GM23338 (cell line): ENCODE measurements at places on chromosomes 4 and X. TPM values are rescaled to one million over a fixed set of nuclear protein-coding genes. Genes with fewer than 3 reads are reported as not detected.

DNA sequence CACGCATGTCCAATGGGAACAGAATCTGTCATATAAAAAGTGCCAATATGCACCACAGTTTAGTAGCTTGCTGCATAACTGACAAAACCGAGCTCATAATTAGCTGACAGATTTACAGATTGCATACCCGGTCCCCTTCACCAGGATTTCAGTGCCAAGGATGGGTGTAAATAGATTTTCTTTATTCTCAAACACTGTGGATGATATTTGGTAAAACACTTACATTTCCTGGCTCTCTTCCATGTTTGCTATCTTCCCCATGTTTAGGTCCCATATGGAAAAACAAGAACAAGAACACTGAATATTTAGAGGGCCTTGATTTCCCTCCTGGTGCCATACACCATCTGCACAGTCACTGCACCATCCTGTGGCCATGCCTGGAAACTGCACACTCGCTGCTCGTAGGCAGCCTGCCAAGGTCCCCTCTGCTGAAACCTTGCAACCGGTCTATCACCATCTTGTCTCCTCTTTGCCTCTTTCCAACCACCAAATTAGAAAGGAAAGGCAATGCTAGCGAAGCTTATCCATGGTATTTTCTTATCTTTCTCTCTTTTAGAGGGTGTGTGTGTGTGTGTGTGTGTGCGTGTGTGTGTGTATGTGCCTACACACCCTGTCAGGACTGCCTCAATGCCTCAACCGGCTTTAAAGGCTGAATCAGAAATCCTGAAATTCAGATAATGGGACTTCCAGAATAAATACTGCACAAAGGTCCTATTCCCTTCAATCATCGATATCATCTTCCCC lies 124.2 kb upstream of the MBNL3 start:
- H3K27ac ChIP-seq: no peak overlapping the region
- no peak overlapping the region for H3K4me3 ChIP-seq
- no peaks in the 10 kb centered on the region for H3K36me3 ChIP-seq
- no peaks in the 10 kb centered on the region for H3K4me1 ChIP-seq

- H3K27me3 ChIP-seq: no peaks in the 10 kb centered on the region
- DNase-seq: no peak
- no peaks in the 10 kb centered on the region for H3K4me1 ChIP-seq
- H3K27ac ChIP-seq: no peak overlapping the region
- H3K36me3 ChIP-seq: no peaks in the 10 kb centered on the region
- H3K4me3 ChIP-seq: no peak overlapping the region
These were observed 38.6 kb downstream of the RWDD4 start for GRCh38 chr4:183620421-183620820.

GRCh38 chr4:110514889-110515479 lies 39.0 kb downstream of the ENPEP start:
- H3K4me3 ChIP-seq: no peak overlapping the region
- no peaks in the 10 kb centered on the region for H3K27me3 ChIP-seq
- peak; percentile 69 for DNase-seq
- no peaks in the 10 kb centered on the region for H3K4me1 ChIP-seq

DNA sequence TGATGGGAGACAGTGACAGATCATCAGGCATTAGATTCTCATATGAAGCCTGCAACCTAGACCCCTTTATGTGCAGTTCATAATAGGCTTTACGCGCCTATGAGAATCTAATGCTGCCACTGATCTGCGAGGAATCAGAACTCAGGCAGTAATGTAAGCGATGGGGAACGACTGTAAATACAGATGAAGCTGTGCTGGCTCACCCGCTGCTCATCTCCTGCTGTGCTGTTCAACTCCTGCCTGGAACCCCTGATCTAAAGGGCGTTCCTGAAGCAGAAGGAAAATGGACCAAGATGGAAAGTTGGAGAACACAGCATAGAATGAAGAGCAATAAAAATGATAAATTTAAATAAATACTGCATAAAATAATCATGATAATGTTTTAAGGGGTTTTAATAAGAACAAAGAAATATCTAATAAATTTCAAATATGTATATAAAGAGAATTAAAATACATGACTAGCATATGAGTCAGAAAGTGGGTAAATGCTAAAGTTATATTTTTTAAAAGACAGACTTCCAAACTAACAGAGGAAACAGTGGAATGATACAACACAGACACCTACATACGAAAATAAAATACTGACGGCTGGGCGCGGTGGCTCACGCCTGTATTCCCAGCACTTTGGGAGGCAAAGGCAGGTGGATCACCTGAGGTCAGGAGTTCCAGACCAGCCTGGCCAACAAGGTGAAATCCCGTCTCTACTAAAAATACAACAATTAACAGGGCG lies 59.2 kb downstream of the RBM47 start:
- no peaks in the 10 kb centered on the region for H3K27me3 ChIP-seq
- no peak overlapping the region for H3K27ac ChIP-seq
- no peak for DNase-seq
- H3K4me3 ChIP-seq: no peak overlapping the region
- H3K4me1 ChIP-seq: peaks cover 4% of the 10 kb centered on the region; the same call in 1 of the 2 replicates
- H3K36me3 ChIP-seq: peaks cover 15% of the 10 kb centered on the region

DNA sequence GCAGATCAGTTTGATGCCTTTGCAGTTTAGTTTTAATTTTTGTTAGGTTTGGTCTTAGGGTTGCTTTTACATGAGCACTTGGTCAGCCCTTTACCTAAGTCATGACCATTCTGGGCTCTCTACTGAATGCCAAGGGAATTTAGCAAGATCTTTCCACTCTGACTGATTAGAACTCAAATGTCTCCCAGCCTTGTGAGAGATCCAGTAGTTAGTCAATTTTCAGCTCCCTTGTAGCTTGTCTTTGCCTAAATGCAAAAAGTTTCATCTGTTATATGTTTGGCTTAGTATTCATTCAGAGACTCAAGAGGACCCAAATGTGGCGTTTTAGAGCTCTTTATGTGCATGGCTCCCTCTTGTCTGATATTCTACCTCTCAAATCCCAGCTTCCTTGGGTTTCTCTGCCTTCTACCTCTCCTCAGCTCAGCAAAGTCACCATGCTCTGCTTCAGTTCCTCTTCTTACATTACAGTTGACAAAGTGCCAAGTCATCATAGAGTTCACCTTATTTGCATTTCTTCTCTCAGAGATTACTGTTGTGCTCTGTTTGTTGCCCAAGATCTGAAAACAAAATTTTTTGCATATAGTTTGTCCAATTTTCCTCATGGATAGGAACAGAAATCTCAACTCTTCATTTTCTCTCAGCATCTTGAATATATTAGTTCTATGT lies 17.5 kb upstream of the JAKMIP1 start:
- no peak overlapping the region for H3K27ac ChIP-seq
- no peaks in the 10 kb centered on the region for H3K36me3 ChIP-seq
- no peak for DNase-seq
- H3K4me1 ChIP-seq: no peaks in the 10 kb centered on the region

GRCh38 chrX:10054396-10054795 lies 87.2 kb downstream of the CLDN34 start:
- H3K36me3 ChIP-seq: no peaks in the 10 kb centered on the region
- peaks cover 17% of the 10 kb centered on the region for H3K4me1 ChIP-seq

GRCh38 chr4:182257503-182257902 lies 14.3 kb downstream of the TENM3 start:
- H3K4me1 ChIP-seq: peaks cover 53% of the 10 kb centered on the region
- peak overlapping the region; percentile 67 for H3K27ac ChIP-seq
- no peaks in the 10 kb centered on the region for H3K36me3 ChIP-seq
- H3K4me3 ChIP-seq: peak overlapping the region; percentile 17
- no peaks in the 10 kb centered on the region for H3K27me3 ChIP-seq

The SPANXN4 gene
- not detected in 2 replicates for total RNA-seq

- H3K36me3 ChIP-seq: no peaks in the 10 kb centered on the region
- H3K4me3 ChIP-seq: no peak overlapping the region
- no peak for DNase-seq
- H3K27ac ChIP-seq: no peak overlapping the region
These were observed 80.8 kb downstream of the NPFFR2 start for GRCh38 chr4:72112514-72113156.

GRCh38 chr4:100591161-100591876 lies 73.5 kb upstream of the EMCN start:
- no peaks in the 10 kb centered on the region for H3K27me3 ChIP-seq
- H3K4me1 ChIP-seq: peaks cover 7% of the 10 kb centered on the region; the same call in 1 of the 2 replicates
- H3K4me3 ChIP-seq: no peak overlapping the region
- DNase-seq: no peak
- H3K27ac ChIP-seq: no peak overlapping the region

GRCh38 chr4:182231080-182231479 lies 12.1 kb upstream of the TENM3 start:
- no peak overlapping the region for H3K4me3 ChIP-seq
- H3K36me3 ChIP-seq: no peaks in the 10 kb centered on the region
- no peaks in the 10 kb centered on the region for H3K27me3 ChIP-seq
- no peak overlapping the region for H3K27ac ChIP-seq
- DNase-seq: no peak

- H3K36me3 ChIP-seq: no peaks in the 10 kb centered on the region
- no peaks in the 10 kb centered on the region for H3K27me3 ChIP-seq
- H3K4me1 ChIP-seq: peaks cover 12% of the 10 kb centered on the region; the same call in 1 of the 2 replicates
- no peak for DNase-seq
- H3K4me3 ChIP-seq: no peak overlapping the region
- no peak overlapping the region for H3K27ac ChIP-seq
These were observed 129.8 kb upstream of the TRIM2 start for GRCh38 chr4:153074486-153074885.

The SH2D1A gene
- total RNA-seq: not detected in 2 replicates

The CLDN34 gene
- total RNA-seq: 0.19 TPM in 1 of 2 replicates, not detected in the other

- H3K27me3 ChIP-seq: no peaks in the 10 kb centered on the region
- peaks cover 6% of the 10 kb centered on the region; the same call in 1 of the 2 replicates for H3K4me1 ChIP-seq
- DNase-seq: no peak
- no peak overlapping the region for H3K27ac ChIP-seq
These were observed 2064.1 kb upstream of the TENM3 start for GRCh38 chr4:180179146-180179545.

DNA sequence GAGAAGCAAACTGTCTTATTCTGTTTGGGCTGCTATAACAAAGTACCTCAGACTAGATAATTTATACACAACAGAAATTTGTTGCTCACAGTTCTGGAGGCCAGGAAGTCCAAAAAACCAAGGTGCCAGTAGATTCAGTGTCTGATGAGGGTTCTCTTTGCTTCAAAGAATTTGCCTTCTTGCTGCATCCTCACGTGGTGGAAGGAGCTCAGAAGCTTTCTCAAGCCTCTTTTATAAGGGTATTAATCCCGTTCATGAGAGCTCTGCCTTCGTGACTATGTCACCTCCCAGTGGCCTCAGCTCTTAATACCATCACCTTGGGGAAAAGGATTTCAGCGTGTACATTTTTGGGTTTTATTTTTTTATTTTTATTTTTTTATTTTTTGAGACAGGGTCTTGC lies 20.1 kb downstream of the CA5B start:
- no peak for DNase-seq
- no peak overlapping the region for H3K4me3 ChIP-seq
- H3K36me3 ChIP-seq: no peaks in the 10 kb centered on the region
- H3K27me3 ChIP-seq: no peaks in the 10 kb centered on the region
- H3K4me1 ChIP-seq: no peaks in the 10 kb centered on the region; the same call in 1 of the 2 replicates
- H3K27ac ChIP-seq: no peak overlapping the region

- H3K4me3 ChIP-seq: no peak overlapping the region
- no peaks in the 10 kb centered on the region for H3K27me3 ChIP-seq
- peaks cover 4% of the 10 kb centered on the region; the same call in 1 of the 2 replicates for H3K36me3 ChIP-seq
- H3K4me1 ChIP-seq: no peaks in the 10 kb centered on the region
- DNase-seq: no peak
- H3K27ac ChIP-seq: no peak overlapping the region
These were observed 313.2 kb downstream of the ANTXR2 start for GRCh38 chr4:79759793-79760192.

The CXCL3 gene
- total RNA-seq: 3.6 and 8.3 TPM in 2 replicates

GRCh38 chr4:1355378-1355777 lies 8.4 kb downstream of the UVSSA start:
- no peak for DNase-seq
- H3K4me3 ChIP-seq: no peak overlapping the region
- H3K27ac ChIP-seq: no peak overlapping the region
- no peaks in the 10 kb centered on the region for H3K36me3 ChIP-seq

The LONRF3 gene
- total RNA-seq: 0.10 and 0.12 TPM in 2 replicates

- no peaks in the 10 kb centered on the region for H3K27me3 ChIP-seq
- DNase-seq: no peak
- H3K36me3 ChIP-seq: no peaks in the 10 kb centered on the region
- H3K4me3 ChIP-seq: no peak overlapping the region
- H3K27ac ChIP-seq: no peak overlapping the region
These were observed 1800.8 kb upstream of the PCDH10 start for GRCh38 chr4:131348263-131348662.
